NT2/D1 (cell line): ENCODE measurements at places on chromosomes 1 and 21.
A peak's percentile ranks its signal among the peaks of the same experiment; 100 is the strongest.

- no peak for DNase-seq
Measured at GRCh38 chr1:91584309-91584708, 83.7 kb downstream of the CDC7 start.

DNA sequence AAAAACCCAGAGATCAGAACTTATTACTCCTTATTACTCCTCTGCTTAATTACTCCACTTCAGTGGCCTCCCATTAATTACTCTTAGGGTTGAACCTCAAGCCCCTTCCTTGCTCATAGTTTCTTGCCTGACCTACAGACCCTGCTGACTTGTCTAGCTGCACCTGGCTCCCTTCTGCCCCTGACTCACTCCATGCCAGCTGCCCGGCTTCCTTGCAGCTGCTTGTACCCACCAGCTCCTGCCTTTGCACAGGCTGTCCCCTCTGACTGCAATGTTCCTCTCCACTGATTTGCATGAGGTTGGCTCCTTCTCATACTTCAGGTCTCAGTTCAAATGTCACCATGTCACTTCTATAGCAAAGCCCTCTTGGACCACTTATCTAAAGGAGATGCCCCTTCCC is 1.9 kb upstream of the PTPRU start:
- no peak for DNase-seq

- DNase-seq, result no peak
Measured at GRCh38 chr1:12615865-12616708, 1.9 kb downstream of the DHRS3 start.

- DNase-seq, result no peak
Measured at GRCh38 chr1:22804969-22805671, 94.5 kb downstream of the EPHB2 start.

DNA sequence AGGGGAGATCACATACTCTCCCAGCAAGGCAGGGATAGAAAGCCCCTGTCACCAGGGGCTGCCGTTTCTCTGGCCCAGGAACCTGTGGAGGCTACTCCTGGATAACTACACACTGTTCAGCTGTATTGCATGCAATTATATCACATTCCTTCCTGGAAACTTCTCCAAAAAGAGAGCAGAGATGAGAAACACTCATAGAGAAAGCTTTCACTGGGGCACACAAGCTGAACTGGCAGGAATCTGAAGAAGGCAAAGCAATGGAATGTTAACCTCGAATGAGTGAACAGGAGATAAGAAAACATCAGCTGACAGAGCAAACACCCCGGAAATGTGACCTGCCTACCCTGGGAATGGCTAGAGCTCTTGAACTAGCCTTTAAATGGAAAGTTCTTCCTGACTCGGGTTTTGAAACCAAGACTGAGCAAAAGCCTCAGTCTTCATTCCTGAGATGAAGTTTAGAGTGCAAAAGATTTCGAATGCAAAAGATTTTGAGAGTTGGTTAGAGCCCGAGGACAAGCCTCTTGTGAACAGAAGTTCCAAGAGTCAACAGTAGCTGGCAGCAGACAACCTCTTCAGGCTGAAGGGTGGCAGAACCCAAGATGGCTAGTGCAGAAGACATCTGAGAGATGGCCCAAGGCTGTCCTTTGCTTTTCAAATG is 32.3 kb downstream of the CCN1 start:
- no peak for DNase-seq

DNA sequence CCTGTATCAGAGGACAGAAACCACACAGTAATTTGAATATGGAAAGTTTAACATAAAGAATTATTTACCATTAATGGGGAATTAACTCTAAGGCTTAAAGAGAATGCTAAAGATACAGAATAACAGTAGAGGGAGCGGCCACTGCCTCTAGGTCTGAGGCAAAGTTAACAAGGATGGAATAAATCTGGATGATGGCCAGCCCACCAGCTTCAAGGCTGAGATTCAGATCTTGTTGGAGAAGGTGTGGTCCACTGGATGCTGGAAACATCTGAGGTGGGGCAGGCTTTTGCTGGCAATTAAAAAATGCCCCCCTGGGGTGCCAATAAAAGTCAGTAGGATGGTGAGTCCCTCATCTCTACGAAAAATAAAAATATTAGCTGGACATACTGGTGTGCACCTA is 29.4 kb downstream of the ZMYM4 start:
- no peak for DNase-seq

DNA sequence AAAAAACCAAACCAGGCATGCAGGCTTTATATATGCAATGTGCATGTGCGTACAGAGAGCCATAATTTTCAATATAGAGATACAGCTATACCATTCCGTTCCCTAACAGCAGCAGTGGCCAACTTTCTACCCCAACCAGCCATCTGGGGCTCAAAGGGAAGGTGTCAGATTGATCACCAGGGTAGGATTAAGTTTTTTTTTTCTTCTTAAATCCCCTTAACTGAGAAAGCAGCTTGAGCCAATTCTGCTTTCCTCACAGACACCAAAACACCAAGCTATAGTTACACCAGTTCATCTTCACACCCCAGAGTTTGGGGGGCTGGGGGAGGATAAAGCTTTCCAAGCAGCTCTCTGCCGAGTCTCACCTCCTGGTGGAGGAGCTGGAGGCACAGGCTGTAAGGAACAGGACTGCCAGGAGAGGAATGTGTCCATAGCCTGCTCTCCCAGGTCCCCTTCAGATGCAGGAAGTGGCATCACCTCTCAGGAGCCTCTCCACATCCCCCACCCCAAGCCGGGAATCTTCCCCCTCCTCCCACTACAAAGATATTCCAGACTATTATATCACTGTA is 87.9 kb downstream of the SSBP3 start:
- DNase-seq, result no peak

- no peak for DNase-seq
Measured at GRCh38 chr1:180312926-180313325, 82.9 kb downstream of the LHX4 start.

GRCh38 chr1:1906185-1907097 is 8.6 kb upstream of the CALML6 start:
- no peak for DNase-seq

- DNase-seq, result no peak
Measured at GRCh38 chr1:50521703-50522102, 98.5 kb upstream of the DMRTA2 start.

- DNase-seq, result no peak
Measured at GRCh38 chr1:228514421-228514820, 27.2 kb downstream of the RNF187 start.

GRCh38 chr1:152880907-152881306 is 2.8 kb downstream of the SMCP start:
- no peak for DNase-seq

DNA sequence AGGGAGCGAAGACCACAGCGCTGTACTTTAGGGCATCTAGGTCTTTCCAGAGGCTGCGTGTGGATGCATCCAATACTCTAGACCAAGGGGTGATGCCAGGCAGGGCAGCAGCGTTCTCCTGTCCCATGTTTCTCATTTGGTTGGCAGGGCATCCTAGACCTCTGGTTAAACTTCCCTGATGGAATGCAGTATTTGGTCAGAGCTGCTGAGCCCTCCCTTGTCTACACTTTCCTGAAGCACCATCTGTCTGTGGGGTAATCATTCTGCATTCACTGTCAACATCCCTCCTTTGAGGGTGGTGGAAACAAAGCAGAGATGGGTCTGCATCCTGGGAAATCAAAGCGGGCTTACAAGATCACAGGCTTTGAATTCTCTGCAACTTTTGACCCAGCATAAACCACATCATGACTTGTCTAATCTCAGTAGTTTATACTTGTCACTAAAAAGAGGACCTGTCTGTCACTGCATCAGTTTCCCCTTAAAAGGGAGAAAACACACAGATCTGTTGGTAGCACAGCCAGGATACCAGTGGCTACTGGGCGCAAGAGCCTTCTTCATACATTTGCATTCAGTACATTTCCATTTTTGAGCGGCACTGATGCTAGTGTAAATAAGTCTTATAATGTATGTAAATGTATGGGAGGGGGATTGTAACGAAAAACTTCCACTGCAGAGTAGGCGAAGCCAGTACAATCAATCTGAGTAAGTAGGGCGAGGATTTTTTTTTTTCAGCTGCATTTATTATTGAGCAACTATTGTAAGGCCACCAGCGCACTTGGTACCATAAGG is 106.3 kb downstream of the GALNT2 start:
- no peak for DNase-seq

- DNase-seq, result no peak
Measured at GRCh38 chr21:39263372-39263771, 50.1 kb downstream of the BRWD1 start.

DNA sequence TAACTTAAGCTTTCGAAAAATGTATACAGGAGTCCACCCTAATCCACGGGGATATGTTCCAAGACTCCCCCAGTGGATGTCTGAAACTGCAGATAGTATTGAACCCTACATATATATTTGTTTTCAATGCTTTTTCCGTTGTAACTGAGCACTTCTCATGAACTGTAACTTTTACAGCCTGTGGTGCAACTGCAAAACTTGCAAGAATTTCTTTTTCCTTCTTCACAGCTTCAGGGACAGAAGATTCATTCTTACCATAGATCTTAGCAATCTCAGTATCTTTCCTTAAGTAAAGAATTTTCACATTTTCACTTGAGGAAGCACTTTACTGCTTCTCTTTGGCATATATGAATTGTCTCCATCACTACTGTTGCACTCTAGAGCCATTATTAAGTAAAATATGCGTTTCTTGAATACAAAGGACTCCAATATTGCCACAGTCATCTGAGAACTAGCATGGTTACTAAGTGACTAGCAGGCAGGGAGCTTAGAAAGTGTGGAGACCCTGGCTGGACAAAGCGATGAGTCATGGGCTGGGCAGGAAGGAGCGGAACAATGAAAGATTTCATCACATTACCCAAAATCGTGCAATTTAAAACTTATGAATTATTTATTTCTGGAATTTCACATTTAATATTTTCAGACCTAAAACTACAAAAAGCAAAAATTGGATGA is 14.1 kb downstream of the DPYD start:
- DNase-seq, result no peak

DNA sequence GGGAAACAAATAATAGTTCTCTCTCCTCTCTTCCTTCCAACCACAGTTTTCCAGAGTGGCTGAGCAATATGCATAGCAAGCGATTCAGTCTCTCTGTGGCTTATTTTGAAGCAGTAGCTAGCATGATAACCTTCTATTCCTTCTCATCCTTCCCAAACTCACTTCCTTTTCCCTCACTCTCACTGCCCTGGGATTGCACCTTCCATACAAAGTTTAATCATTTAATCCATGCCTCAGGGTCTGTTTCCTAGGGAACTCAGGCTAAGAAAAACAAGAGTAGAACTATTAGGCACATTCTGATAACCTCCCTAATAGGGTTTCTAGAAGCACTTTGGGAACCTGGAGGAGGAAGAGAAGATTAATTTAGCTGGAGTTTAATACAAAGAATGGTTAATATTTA is 97.7 kb upstream of the S1PR1 start:
- DNase-seq, result no peak

DNA sequence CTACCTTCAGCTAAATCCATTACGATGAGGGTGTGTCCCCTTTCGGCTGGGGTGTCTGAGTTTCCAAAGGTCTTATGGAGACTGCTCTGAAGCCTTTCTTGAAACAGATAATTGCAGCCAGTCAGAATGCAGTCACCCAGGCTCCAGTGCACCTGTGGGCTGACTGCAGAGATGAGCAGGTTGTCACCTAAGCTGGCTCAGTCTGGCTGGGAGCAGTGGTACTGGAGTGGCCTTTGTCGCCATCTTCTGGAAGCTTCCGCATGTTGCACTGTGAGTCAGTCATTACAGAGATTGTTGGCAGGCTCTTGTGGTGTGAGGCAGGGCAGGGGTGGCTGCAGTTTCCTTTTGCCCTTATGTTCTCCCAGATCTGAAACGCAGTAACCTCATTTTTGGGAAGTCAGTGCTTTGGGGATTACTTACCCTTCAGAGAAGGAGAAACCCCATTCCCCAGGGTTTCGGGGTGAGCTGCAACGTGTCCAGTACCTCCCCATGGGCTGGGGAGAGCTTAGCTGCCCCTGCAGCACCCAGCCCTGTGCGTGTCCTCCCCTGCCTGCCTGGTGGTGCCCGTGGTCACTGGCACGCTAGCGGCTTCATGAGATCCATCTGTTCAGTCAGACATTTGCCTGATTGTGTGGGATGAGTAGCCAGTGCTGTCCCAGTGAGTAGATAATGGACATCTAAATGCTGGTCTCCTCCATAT is 48.0 kb downstream of the SMYD2 start:
- peak; percentile 87 for DNase-seq

DNA sequence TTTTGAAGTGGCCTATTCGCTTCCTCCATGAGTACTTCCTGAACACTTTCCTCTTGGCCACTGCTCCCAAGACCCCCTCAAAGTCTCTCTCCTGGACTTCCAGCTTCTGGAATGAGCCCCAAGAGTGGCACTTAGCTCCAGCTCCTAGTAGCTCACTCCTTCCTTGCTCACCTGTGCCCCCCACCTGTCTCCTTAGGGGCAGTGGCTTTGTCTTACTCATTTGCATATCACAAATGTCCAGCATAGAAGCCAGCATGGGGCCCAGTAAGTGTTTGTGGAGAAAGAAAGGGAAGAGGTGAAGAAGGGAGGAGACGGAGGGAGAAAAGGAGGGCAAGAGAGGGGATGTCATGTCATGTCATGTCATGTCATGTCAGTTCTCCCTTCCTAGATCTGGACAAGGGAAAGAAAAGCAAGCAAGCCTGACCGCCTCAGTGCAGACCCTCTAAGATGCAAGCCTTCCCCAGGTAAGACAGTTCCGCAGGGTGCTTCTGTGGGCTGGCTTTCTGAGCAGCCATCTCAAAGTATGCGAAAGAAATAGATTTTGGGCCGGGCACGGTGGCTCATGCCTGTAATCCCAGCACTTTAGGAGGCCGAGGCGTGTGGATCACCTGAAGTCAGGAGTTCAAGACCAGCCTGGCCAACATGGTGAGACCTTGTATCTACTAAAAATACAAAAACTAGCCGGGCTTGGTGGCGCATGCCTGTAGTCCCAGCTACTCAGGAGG is 6.9 kb upstream of the MX1 start:
- no peak for DNase-seq

GRCh38 chr1:235822685-235823084 is 44.0 kb downstream of the LYST start:
- no peak for DNase-seq

- no peak for DNase-seq
Measured at GRCh38 chr21:33886321-33886720, 29.3 kb downstream of the ATP5PO start.

- DNase-seq, result no peak
Measured at GRCh38 chr1:44640200-44640853, 34.0 kb downstream of the TMEM53 start.

- no peak for DNase-seq
Measured at GRCh38 chr1:62178372-62178771, 16.3 kb upstream of the L1TD1 start.

- DNase-seq, result no peak
Measured at GRCh38 chr1:19450811-19451515, 34.4 kb downstream of the CAPZB start.

DNA sequence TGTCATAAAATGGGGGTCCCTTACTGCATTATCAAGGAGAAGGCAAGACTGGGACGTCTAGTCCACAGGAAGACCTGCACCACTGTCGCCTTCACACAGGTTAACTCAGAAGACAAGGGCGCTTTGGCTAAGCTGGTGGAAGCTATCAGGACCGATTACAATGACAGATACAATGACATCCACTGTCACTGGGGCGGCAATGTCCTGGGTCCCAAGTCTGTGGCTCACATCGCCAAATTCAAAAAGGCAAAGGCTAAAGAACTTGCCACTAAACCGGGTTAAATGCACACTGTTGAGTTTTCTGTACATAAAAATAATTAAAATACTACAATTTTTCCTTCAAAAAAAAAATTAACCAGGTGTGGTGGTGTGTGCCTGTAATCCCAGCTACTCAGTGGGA is 22.1 kb downstream of the RASSF5 start:
- DNase-seq, result no peak
